ENCODE measurements at places on chromosomes 7 and 10. TPM values are rescaled to one million over a fixed set of nuclear protein-coding genes. Genes with fewer than 3 reads are reported as not detected.

DNA sequence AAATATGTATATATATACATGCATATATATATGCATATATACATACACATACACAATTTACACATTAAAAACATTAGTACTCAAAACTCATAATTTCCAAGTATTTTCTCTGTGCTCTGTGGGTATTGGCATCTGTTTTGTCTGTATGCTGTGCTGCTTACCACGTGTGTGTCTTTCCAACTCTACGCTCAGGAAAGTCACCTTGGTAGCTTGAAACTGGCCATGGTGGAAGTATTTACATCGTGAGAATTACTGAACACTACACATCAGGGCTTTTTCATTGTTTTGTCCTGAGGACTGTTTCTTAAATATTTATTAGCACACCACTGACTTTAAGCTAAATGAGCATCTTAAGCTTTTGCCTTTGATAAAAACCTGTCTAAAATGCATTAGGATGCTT is 79.6 kb downstream of the CREM start:
- no peak for DNase-seq

DNA sequence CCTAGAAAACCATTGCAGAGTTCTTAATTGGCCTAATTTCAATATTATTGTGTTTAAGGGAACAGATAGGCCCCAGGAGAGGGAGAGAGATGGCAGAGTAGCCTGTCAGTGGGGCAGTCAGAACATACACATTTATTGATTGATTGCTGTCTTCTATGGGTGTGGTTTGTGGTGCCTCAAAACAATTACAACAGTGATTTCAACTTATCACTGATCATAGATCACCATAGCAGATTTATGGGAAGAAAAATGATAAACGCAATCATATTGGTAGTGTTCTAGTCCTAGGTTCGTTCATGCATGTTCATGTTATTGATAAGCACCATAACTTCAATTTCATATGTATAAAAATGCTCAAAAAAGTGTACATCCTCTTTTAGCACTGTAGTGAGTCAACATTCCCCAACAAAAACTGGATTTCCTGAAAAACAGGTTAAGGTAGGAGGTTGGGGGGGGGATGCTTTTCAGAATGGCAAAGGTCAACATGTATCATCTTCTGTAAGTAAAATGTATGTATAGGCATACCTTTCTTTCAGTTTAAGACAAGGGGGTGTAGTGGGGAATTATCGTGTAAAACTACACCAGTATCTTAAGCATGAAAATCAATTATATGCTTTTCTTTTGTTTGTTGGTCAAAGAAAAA is 1.1 kb upstream of the TNKS2 start:
- DNase-seq = no peak

GRCh38 chr10:64112701-64113355 is 591.6 kb downstream of the REEP3 start:
- DNase-seq = no peak

DNA sequence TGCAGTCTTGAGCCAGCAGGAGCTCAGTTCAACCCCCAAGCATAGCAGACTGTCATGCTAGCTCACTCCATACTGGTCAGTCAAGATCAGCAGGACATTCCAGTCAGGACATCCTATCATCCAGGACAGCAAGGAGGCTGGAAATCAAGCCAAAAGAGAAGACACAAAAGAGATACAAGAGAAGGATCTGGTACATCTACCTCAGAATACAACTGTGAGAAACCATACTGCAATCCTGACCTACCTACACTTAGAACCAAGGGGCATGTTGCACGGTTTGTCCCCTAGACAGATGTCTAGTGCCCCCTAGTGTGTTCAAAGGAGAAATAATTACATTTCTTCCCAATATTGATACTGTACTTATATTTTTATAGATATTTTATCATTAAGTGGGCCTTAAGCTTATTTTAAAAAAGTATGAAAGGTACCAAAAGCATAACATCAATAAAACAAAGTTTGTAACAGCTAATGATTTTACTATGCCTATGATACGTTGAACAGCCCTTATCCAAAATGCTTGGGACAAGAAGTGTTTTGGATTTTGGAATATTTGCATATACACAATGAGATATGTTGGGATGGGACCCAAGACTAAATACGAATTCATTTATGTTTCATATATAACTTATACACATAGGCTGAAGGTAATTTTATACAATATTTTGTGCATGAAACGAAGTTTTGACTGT is 26.7 kb downstream of the ERCC6 start:
- DNase-seq = peak; percentile 11

DNA sequence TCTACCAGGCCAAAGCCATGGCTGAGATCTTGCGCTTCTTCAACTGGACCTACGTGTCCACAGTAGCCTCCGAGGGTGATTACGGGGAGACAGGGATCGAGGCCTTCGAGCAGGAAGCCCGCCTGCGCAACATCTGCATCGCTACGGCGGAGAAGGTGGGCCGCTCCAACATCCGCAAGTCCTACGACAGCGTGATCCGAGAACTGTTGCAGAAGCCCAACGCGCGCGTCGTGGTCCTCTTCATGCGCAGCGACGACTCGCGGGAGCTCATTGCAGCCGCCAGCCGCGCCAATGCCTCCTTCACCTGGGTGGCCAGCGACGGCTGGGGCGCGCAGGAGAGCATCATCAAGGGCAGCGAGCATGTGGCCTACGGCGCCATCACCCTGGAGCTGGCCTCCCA is 142.7 kb downstream of the GRM3 start:
- no peak for DNase-seq

DNA sequence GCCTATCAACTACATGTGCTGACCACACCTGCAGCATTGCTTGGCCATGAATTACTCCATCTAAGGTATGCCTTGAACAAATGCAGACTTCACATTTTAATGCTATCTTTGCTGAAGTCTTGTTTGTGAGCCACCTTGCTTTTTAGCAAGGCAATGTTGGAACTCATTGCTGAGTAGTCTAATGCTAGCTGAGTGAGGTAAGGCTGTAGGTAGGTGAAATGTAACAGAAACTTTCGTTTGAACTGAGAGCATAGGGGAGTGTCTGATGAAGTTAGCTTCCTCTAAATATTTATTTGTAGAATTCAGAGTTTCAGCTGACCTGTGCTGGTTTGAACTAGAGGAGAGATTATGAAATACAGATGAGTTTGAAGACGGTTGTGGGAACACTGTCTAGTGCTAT is 238.5 kb downstream of the SEMA3A start:
- DNase-seq = no peak

GRCh38 chr10:50398823-50399222 is 147.5 kb upstream of the ASAH2 start:
- DNase-seq = no peak

DNA sequence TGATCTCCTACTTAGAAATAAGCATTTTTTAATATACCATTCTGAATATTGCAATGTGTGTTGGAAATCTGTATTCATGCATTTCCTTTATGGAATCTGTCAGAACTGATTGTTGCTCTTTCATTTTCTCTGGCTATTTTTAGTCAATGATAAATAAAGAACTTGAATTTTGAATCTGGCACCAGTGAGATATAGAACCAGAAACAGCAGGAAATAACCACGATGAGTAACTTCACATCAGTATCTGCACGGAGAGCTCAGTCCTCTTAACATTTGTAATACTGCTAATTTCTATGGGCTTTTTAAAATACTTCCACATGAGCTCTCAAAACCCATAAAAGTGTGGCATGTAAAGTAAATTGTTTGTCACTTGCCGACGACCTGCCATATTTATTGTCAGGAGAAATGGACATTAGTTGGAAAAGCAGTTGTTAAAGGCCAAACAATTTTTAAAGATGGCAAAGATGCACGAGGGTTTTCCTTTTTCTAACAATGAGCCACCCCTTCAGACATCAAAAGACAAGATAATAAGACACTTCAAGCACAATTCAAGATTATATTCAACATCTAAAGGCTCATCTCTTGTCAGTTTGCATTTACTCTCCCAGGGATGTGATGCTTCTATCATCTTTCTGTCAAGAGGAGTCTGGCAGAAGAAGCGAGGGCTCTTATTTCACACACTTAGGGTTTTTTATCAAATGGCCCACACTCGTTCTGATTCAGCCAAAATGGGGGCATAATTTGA is 118.3 kb downstream of the POU6F2 start:
- no peak for DNase-seq

GRCh38 chr10:78115135-78115853 is 81.6 kb downstream of the RPS24 start:
- no peak for DNase-seq

Gene ZNF467
- not detected for total RNA-seq

Gene CDHR1
- not detected for total RNA-seq

Gene LLCFC1
- not detected for total RNA-seq

Gene PLAU
- total RNA-seq = 188 TPM

Gene TEX47
- not detected for total RNA-seq

Gene UCMA
- not detected for total RNA-seq
